ENCODE measurements at places on chromosomes 13 and 19.

DNA sequence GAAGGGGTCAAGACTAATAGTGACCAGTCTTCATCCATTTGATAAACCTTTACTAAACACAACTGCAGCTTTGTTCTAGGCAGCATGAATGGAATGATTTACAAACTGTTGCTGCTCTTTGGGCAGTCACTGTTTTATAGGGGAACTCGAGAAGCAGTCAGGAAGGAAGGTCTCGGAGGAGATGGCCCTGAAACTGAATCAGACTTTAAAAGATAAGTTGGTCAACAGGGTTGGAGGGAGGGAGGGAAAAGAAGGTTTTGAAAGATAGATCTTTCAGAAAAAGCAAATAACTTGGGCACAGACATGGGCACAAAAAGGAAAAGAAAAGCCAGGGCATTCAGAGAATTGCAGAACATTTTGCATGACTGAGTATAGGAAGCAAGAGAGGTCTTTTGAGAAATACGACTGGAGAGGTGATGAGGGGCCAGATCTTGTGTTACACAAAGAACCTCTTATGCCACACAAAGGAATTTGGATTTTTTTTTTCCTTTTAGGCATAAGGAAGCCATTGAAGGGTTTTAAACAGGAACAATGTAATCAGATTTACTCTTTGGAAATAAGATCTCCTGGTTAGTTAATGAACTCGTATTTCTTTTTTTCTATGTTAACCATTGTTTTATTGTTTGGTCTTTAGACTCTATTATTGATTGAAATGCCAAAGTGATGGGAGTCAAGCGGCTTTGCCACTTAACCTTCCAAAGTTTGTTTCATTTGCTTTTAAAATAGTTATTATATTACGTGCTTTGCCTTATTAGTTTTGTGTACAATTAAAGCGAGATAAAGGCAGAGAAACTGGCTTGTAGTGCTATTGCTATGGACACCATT, 37.5 kb upstream of the SACS start:
- DNase-seq, result no peak

GRCh38 chr19:32196690-32197420, 148.6 kb upstream of the ZNF507 start:
- no peak for DNase-seq

DNA sequence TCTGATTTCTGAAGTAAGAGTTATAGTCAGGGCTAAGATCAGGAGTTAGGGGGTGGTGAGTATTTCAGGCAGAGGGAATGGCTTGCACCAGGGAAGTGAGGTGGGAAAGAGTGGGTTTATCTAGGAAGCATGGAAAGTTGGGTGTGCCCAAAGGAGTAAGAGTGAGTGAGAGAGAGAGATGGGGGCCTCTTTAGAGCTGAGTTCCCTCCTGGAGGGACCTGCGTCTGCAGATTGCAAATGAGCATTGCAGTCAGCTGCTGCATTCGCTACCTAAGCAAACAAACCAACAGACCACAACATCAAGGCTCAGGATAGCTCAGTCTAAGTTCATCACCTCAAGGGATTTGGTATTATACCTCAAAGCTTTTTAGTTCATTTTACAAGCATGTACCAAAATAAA, 405.8 kb downstream of the FGF9 start:
- no peak for DNase-seq

DNA sequence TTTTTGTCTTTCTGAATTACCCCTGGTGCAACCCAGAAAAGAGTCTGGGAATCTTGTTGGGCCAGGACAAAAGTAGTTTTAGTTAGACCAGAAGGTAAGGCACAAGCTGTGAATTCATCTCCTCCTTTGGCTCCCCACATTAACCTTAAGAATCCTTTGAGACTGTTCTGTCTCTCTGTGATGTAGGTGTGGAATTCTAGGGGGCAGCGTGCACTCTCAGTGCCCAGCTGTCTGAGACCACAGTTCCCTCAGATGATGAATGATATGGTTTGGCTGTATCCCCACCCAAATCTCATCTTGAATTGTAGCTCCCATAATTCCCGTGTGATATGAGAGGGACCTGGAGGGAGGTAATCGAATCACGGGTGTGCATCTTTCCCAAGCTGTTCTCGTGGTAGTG, 43.9 kb downstream of the ZNF506 start:
- no peak for DNase-seq

GRCh38 chr19:49438261-49438660, 3.1 kb downstream of the SLC17A7 start:
- no peak for DNase-seq

DNA sequence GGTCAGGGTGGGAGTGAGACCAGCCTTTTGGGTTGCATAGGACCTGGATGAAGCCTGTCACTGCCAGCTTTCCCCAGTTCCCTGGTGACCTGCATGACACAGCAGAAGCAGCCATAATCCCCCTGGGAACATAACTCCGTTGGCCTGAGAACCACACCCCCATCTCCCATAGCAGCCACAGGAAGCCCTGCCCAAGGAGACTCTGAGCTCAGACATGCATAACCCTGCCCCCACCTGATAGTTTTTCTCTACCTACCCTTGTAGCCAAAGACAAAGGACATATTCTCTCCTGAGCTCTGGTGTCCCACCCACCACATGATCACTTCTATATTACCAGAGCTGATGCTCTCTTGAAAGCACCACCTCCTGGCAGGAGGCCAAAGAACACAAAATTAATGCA, 413.5 kb upstream of the HTR2A start:
- no peak for DNase-seq

- DNase-seq, result no peak
Observed at GRCh38 chr13:105410602-105411001, 1124.9 kb downstream of the EFNB2 start.

DNA sequence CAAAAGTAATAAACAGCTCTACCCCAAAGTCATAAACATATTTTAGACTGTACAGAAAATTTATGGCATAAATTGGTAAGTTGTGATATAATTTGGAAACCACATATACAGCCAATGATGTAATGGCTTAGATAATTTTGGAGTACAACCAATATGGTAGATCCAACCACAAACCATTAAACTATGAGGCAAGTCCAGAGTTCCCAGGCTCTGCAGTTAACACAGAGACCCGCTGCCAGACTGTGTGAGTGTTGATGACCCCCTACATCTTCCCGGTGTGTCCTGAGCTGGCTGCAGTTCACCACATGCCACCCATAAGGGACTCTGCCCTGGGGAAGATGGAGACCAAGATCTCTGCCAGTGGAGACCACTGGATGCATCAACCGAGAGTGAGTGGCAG, 9.9 kb upstream of the SERPINE3 start:
- DNase-seq, result no peak

DNA sequence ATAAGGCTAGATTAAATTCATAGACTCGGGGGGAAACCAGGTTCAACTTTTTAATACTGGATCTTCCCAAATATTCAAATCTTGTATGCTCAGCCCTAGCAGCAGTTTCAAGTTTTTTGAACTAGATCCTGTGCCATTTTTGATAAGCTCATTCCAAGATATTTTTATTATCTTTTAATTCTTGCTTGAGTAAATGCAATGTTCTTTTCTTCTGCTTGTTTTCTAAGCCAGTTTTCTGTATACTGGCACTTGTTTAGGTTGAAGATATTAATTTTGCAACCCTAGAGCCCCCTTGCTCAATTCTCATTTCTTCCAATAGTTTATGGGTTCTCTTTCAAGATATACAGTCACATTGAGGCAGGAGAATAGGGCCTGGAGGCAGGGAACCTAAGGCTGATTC, 13.1 kb upstream of the PNMA8C start:
- DNase-seq, result no peak
